ENCODE measurements at places on chromosomes 12 and 14.

GRCh38 chr12:67433385-67434175, 164.4 kb downstream of the CAND1 start:
- no peak for DNase-seq
- no peak overlapping the region for H3K4me3 ChIP-seq
- H3K27ac ChIP-seq, result no peak overlapping the region
- no peaks in the 10 kb centered on the region for H3K27me3 ChIP-seq
- H3K36me3 ChIP-seq, result no peaks in the 10 kb centered on the region

GRCh38 chr14:68976160-68977067, 2.7 kb downstream of the ACTN1 start:
- peaks cover 25% of the 10 kb centered on the region for H3K4me1 ChIP-seq
- peak overlapping the region; percentile 93 for H3K27ac ChIP-seq
- DNase-seq, result no peak
- peak overlapping the region; percentile 92 for H3K4me3 ChIP-seq
- no peaks in the 10 kb centered on the region for H3K27me3 ChIP-seq

DNA sequence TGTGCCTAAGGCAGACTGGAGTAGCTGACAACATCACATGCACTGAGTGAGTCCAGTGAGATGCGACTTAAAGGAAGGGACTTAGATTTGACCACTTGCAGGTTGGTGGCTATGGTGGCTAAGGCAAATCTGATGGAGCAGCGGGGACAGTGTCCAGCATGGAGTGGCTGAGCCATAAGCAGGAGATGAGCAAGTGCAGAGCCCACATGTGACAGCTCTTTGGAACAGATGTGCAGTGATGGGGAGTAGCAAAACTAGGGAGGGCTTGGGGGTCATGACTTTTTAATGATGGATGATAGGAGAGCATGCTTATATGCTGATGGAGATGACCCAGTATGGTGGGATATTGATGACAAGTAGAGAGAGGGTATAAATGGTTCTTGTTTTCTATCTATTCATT, 80.2 kb downstream of the PELI2 start:
- no peak overlapping the region for H3K27ac ChIP-seq
- DNase-seq, result no peak
- H3K4me3 ChIP-seq, result no peak overlapping the region

GRCh38 chr12:50066402-50066801, 9.0 kb downstream of the ASIC1 start:
- H3K27ac ChIP-seq, result no peak overlapping the region
- no peaks in the 10 kb centered on the region for H3K36me3 ChIP-seq
- no peaks in the 10 kb centered on the region for H3K27me3 ChIP-seq
- no peaks in the 10 kb centered on the region for H3K4me1 ChIP-seq
- no peak for DNase-seq
- no peak overlapping the region for H3K4me3 ChIP-seq
